DMS 273 treated with DMSO at 0.1 percent for 48 hours (cell line): ENCODE measurements at places on chromosomes 7 and 10.

DNA sequence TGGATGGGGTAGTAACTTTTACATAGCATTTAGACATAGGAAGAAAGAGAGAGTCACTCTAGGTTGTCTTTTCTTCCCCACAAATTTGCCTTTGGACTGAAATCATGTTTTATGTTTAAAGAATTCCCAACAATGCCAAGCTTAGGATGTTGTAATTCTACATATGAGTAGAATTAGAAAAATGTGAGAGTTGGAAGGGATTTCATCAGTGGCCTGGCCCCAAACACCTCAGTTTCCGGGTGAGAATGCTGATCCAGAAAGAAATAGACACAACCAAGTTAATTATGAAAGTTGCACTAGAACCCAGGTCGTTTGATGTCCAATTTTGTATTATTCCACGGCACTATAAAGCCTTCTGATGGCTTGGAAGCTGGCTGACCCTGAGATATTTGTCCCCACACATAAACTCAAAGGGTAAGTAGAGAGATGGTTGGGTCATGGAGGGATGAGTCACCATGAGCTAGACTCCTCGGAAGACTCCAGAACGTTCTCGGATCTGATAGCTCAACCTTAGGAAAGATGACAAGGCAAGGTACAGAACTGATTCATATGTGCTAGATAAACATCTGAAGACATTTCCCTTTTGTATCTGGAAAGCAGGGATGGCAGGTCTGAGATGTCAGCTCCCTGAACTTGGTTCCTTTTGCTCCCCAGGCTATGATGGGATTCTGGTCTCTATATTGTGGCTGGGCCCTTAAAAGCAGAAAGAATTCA, 48.8 kb upstream of the SLC35B4 start:
- no peak for DNase-seq

- no peak for DNase-seq
Measured at GRCh38 chr10:46528675-46529615, 27.5 kb downstream of the GPRIN2 start.

GRCh38 chr10:100364735-100365391, 17.8 kb downstream of the SCD start:
- peak; percentile 82 for DNase-seq

DNA sequence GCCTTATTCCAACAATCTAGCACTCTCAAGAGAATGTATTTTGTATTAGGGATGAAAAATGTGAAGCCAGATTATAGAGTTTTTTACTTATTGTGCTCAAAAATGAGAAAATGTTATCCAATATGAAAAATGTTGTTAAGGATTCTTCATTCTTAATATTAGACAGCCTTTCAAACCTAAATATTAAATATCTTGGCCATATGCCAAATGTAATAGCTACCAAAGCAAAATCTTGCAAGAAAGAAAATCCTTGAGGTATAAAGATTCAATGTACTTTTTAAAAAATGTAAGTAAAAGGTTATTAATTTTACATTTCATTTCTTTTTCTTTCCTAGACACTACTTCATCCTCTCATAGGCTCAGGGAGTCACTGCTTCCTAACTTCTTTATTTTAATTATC, 33.4 kb downstream of the MET start:
- no peak for DNase-seq

GRCh38 chr10:72605122-72605521, 20.8 kb downstream of the MICU1 start:
- DNase-seq = no peak

- no peak for DNase-seq
Measured at GRCh38 chr10:12727832-12728215, 273.7 kb downstream of the CCDC3 start.

DNA sequence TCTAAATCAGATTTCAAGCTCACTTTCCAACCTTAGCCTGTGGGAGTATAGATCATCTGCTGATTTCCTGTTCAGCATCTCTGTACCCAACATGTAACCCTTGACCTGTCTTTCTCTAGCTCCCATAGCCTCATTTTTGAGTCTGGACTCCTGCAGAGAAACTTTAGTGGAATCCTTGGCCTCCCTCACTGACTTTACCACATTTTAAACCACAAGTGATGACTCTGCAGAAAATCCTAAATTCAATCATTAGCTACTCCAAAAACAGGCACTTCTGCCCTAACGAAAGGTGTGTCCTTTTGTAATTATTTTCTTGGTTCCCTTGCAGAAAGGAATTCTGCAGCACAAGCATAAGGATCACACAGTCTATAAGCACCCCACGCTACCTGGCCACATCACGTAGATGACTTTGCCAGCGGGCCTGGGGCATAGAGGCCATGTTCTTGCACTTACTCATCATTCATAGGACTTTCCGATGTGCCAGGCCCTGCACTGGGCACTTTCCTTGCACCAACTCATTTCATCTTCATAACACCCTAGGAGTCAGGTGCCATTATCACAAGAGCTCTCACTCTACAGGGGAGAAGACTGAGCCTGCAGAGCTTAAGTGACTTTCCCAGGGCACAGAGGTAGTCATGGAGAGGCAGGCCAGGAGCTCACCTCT, 57.2 kb upstream of the OPALIN start:
- DNase-seq = no peak

DNA sequence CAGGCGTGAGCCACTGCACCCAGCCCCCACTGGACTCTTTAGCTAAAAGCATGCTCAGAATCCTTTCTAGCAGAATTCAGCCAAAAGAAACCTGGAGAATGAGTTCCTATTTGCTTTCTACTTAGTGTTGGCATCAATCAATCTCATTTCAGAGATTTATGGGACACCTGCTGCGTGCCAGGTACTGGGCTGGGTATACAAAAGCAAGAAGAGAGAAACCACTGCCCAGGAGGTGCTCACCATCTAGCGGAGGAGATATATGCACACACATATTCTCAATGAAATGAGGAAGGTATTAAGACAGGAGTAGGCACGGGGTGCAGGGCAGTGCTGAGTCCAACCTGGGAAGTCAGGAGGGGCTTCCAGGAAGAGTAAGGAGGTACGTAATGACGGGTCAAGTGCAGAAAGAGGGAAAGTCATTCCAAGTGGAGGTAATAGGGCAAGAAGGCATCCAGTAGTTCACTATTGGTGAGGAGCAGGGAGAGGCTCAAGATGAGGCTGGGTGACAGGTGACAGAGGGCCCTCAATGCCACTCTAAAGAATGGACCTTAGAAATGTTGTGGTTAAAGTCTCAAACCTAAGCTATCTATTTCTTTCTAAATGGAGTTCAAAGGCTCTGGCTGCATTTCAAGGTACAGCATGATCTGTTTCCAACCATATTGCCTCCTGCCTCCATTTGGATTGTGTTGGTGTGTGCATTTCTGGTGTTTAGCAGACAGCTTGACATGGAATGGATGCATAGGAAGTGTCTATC, 22.1 kb downstream of the ABLIM1 start:
- no peak for DNase-seq

DNA sequence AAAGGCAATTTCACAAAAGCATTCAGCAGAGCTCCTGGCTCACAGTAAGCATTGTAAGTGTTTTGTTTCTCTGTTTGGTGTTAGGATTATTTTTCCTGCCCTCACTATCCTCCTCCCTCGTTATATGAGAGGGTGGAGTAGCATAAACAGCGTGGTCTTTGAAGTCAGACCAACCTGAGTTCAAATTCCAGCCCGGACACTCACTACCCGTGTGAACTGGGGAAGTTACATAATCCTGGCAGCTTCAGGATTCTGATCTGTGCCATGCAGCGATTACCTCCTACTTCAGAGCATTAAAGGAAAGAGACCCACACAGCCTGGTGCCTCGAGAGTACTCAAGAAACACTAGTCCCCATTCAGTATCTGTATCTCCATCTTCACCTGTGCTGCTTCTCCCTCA, 386.5 kb downstream of the INHBA start:
- no peak for DNase-seq

GRCh38 chr7:18361756-18362155, 133.8 kb upstream of the HDAC9 start:
- DNase-seq = no peak

DNA sequence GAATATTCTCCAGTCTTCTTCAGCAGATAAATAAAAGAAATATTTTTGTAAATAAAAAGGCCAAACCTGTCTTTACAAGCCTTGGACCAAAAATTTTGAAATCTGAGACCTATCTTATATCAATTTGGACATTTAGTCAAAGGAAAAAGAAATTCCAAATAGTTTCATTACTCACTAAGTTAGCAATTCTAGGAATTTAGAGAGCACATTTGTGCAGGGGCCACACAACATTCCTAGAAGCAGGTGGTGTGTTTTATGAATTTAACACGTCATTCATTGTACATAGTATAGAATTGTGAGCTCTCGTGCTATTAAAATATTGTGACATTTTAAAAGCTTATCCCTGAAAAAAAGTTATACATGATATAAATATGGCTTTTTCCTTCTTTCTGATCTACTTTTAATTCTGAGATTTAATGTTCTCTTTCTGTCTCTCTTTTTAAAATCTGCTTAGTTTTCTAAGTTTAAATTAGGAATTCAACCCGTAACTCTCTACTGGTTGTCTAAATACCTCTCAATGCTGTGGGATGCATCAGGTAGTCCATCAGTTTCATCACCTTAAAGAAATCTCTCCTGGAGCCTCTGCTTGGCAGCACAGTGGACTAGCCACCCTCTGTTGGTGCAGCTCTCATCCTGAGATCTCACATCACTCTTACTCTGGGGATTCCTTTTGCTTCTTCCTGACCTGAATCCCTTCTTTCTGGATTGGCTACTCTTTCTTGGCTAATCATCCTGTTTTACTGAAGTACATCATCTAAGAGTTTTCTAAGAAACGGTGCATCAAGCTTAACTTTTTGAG, 124.5 kb downstream of the SEMA3E start:
- DNase-seq = no peak

DNA sequence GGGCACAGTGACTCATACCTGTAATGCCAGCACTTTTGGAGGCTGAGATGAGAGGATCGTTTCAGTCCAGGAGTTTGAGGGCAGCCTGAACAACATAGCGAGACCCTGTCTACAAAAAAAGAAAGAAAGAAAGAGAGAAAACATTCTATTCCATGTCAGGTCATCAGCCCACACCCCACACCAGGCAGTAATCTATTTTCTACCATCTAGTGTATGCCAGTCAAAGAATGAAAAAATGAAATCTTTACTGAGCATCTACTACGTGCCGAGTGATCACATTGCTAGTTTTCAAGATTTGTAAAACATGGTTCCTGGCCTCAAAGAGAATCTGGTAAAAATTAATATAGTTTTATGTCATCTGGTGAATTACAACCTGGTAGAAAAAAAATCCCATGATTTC, 3.1 kb upstream of the EPHB4 start:
- DNase-seq = no peak

GRCh38 chr10:80077869-80078447, 507 bp upstream of the TMEM254 start:
- no peak for DNase-seq

DNA sequence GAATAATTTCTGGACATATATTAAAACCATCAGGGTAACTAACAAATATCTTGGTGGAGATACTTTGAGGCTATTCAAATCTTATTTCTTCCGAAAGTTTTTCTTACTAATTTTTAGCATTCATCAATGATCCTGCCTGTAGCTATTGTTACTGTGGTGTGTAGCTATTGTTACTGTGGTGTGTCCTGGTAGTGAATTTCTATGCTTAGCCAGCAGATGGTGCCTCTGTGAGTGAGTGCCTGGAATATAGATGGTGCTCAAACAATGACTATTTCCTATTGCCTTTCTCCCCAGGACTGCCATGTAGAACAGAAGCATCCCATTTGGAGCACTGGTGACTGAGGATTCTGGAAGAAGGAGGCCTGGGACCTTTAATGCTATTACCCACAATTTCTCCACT, 245.7 kb downstream of the CCSER2 start:
- no peak for DNase-seq

DNA sequence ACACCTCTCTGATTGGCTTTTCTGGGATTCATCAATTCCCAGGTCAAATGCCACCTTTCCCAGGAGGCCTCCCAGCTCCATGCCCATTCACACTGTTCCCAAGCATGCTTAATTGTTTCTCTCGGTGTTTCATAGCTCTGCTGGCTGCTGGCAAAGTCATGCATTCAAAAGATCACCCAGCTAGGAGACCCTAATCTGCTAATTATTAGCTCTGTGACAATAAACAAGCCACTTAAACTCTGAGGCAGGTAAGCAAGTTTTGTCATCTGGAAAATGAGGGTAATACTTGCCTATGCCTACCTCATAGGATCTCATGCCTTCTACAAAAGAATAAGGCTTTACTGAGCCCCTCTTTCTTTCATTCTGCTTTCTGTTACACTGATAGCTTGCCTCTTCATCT, 828 bp upstream of the KEL start:
- no peak for DNase-seq

GRCh38 chr7:46835556-46835955, 746.4 kb downstream of the TNS3 start:
- no peak for DNase-seq

DNA sequence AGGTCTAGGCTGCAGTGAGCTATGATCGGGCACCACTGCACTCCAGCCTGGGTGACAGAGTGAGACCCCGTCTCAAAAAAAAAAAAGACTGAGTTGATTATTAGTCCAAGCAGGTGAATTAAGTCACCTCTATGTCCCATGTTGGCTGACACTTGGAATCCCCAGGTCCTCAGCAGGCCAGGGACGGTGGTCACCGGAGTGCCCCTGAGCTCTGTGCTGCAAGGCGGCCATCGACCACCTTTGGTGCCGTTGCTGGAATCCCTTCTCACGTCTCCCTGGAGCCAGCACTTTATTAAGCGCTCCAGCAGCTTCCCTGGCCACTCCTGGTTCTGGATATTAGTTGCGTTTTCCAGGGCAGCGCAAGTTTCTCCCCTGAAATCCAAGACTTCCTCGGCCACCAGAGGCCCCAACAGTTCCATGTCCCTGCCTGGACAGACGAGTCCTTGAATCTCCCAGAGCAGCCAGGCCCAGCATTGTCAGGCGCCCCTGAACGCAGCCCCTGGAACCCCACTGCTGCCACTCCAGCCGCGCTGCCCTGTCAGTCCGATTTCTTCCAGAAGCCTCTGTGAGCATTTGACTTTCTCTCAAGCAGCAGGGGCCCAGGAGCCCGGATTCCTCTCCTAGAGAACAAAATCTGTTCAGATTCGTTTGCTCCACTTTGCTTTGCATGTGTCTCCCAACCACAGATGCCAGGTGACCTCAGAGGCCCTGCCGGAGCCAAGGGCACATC, 38.4 kb upstream of the FOXL3 start:
- no peak for DNase-seq

GRCh38 chr7:130804220-130804619, 70.2 kb upstream of the KLF14 start:
- no peak for DNase-seq

GRCh38 chr7:99990460-99990852, 14.6 kb upstream of the AZGP1 start:
- no peak for DNase-seq

GRCh38 chr10:8326396-8327139, 272.1 kb downstream of the GATA3 start:
- DNase-seq = no peak

DNA sequence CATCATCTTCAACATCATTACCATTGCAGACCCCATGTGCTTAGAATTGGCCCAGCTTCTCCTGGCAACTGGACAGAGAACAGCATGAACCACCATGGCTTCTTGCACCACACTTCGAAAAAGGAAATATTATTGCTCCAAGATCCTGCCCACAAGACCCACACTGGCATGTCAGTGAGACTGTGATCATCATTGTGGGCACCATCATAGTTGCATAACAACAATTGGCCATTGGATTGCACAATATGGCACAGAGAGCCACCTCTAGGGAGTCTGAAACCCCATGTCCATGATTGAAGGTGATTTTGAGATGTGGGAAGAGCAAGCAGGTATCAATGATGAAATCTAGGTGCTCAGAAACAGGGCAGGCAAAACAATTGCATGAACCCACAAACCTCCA, 918.9 kb downstream of the GRID1 start:
- DNase-seq = no peak

- DNase-seq = no peak
Measured at GRCh38 chr10:122468307-122468925, 7.1 kb downstream of the HTRA1 start.

- DNase-seq = no peak
Measured at GRCh38 chr10:63583397-63583796, 62.2 kb downstream of the REEP3 start.
